Stimulated activated naive CD4-positive, alpha-beta T cell (primary cell): ENCODE measurements at places on chromosomes 7 and 10.

DNA sequence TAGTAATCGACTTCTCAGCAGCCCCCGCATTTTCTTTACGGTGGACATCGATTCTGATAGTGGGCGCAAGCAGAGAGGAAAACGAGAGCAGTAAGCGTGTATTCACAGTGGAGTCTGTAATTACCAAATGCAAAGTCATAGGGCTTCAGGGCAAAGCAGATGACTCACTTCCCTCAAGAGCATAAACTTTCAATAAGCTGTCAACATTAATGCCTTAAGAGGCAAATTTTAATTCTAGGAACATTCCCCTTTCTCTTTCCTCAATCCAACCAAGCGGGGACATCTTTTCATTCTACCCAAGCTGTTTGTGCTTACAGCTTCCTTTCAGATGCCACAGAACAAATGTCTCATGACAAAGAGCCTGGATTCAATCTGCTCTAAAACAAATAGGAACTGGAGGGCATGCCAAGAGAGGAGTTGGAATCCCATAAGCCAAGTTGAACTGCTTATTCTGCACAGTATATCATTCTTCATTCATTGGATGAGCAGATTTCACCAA, 48.6 kb downstream of the MALSU1 start:
- no peak for DNase-seq

- DNase-seq, result no peak
These were observed 120.2 kb upstream of the ODAD2 start for GRCh38 chr10:28118985-28119628.

- DNase-seq, result no peak
These were observed 53.5 kb upstream of the AGBL3 start for GRCh38 chr7:134932707-134933370.

DNA sequence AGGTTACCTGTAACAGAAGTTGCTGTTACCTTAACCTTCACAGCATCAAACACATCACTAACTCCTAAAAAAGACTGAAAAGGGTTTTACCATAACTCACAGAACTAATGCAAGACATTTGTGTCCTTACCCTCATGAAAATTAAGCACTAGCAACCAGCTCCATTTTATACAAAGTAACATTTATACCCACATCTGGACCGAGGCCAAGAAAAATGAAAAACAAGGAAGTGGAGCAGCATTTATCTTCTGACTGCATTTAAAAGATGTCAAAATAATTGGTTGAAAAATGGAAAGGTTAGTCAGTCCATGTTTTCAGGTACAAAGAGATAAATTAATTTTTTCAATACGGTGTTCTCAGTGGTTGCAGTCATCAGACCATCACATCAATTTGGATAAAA, 3.1 kb upstream of the RBP4 start:
- DNase-seq, result no peak

- DNase-seq, result no peak
These were observed 251.2 kb downstream of the BAMBI start for GRCh38 chr10:28928484-28928883.

GRCh38 chr7:38840736-38841460, 68.1 kb downstream of the VPS41 start:
- DNase-seq, result no peak

GRCh38 chr10:29107866-29108498, 180.9 kb upstream of the LYZL1 start:
- DNase-seq, result no peak

DNA sequence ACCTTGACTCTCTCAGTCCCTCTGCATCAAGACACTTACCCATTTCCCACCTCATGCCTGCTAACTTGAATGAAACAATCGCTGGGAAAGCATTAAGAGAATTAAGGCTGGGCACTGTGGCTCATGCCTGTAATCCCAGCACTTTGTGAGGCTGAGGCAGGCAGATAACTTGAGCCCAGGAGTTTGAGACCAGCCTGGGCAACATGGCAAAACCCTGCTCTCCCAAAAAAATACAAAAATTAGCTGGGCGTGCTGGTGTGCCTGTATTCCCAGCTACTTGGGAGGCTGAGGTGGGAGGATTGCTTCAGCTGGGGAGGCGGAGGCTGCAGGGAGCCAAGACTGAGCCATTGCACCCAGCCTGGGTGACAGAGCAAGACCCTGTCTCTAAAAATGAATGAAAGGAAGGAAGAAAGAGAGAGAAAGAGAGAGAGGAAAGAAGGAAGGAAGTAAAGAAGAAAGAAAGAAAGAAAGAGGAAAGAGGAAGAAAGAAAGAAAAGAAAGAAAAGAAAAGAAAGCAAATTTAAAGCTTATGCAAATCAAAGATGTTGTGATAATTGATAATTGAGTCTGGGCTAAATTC, 646 bp downstream of the SERPINE1 start:
- no peak for DNase-seq

DNA sequence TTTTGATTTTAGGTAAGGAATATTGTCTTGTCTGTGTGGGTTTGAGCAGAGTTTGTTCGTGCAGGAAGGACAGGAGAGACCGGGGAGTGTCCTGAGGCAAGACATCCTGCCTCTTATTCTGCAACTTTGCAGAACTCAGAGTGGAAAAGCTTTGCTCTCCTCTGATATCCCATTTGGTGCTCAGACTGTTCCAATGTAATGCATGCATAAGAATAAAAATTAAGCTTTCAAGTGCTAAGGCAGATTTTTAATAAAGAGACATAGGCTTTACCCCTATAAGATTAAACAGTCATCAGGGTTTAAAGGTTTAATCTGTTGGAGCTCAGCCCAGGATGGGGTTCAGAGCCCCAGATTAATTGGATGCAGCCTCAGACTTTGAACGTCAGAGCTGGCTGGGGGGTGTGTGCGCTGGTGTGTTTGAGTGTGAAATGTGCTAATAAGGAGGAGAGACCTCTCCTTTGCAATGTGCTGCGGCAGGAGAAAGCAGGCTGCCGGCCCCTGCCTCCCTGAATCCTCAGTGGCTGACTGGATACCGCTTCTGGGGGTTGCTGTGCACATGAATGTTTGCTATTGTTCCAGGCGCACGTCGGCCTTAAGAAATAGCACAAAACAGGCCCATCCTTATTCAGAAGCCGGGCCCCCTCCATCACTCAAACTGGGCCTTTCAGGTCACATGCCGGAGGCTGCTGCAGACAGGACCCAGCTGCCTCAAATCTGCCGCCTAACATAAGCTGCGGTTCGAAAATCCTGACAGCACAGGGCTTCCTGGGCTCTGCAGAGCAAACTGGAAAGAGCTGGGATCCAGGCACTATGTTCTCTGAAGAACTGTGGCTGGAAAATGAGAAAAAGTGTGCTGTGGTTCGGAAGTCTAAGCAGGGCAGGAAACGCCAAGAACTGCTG, 84.1 kb upstream of the PRR15 start:
- DNase-seq, result no peak

DNA sequence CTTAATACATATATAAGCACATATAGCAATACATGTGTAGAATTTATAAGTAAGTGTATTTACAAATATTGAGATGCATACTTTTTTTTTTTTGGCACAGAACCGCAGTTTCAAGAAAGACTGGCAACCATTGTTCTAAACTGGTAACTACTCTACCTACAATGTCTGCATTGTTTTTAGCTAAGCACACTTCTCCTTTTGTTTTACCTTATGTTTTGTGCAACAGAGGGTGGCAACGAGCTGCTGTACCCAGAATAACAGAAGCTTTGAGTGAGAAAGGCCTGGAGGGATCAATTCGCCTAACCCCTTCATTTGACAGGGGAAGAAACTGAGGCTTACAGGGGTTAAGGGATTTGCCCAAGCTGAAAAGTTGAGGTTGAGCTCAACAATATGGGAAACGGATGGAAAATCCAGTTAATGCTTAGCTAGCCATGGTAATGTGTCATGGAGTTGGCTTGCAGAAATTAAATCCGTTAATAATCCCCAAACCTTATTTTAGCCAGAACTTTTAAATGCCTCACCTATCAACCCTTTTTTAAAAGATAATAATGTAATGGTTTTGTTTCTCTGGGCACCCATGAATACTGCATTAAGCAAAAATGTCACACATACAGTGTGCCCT, 25.5 kb downstream of the FZD1 start:
- DNase-seq, result no peak

GRCh38 chr7:1946773-1947450, 276.8 kb downstream of the ELFN1 start:
- DNase-seq, result no peak

- DNase-seq, result no peak
These were observed 144.5 kb downstream of the RNF216 start for GRCh38 chr7:5636914-5637313.

DNA sequence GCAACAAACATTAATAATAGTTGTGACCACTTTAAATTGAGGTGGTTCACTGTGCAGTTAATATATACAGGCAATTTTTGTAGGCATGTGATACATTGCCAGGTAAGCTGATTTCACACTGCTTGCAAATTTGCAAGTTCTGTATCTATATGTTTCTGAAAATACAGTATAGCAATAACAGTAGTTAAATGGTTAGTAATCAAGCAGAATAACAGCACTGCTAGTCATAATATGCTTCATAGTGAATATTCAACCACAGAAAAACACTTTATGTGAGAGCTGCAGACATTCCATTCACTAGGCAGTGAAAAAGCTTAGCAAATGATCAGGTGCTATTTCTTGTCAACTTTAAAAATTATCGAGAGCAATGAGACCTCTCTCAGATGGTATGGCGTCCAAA, 28.9 kb downstream of the SLC26A4 start:
- no peak for DNase-seq

DNA sequence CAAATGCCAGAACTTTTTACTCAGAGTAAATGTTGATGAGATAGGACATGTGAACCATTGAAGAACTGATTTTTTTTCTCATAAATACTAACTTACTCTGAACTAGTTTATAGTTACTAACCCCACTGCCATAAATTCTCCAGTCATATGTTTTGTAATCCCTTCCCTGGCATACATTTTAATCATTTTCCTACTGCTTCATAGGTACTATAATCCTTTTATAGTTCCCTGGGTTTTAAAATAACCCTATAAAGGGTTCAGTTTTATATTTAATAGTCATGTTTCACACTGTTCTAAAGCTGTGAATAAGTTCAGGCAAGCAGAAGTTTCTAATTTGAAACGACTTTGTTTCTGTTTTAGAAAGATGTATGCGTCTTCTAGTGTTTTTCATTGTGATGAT, 28.9 kb downstream of the CNNM2 start:
- no peak for DNase-seq

GRCh38 chr10:79182781-79183467, 114.2 kb downstream of the ZMIZ1 start:
- no peak for DNase-seq

- no peak for DNase-seq
These were observed 159.9 kb downstream of the CALCR start for GRCh38 chr7:93414574-93414973.

- DNase-seq, result no peak
These were observed 35.1 kb upstream of the WIPF3 start for GRCh38 chr7:29771081-29771816.
